ENCODE measurements at places on chromosomes 4 and X.

- no peak for DNase-seq
These were observed 9.9 kb upstream of the SLC25A6 start for GRCh38 chrX:1401611-1402430.

DNA sequence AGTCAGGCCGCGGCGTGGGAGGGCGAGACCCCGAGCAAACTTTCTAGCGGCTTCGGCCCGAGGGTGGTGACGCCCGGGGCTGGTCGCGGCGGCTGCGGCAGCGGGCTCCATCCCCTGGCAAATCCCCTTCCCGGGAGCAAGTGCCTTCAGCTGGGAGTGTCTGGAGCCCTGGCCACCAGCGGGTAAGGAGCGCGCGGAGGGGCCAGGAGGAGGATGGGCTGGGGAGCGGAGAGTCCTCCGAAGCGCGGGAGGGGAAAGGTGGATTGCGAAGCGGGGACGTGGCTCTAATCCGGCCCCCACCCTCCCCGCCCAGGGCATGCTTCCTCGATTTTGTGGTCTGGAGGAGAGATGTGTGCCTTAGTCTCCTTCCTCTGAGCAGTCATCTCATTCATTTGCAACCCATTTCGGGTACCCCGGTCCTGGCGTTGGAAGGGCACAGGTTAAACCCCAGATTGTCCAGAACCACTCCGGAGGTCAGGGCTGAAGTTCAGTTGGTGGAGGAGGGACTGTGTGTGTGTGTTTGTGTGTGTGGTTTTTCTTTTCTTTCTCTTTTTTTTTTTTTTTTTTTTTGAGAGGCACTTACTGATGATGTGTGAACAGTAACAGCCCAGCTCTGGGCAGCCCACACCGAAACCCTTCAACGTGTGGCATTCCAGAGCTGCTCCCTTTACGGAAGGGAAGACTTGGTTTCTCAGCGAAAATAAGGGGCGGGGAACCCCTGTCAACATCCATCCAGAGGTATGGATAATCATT is 516 bp downstream of the SGMS2 start:
- peak; percentile 59 for DNase-seq

- DNase-seq = peak; percentile 56
These were observed 23.8 kb upstream of the PLK4 start for GRCh38 chr4:127856813-127857447.

- DNase-seq = no peak
These were observed 822.2 kb downstream of the RPA4 start for GRCh38 chrX:97705936-97706335.

- DNase-seq = no peak
These were observed 187.6 kb downstream of the DCLK2 start for GRCh38 chr4:150265806-150266205.

GRCh38 chr4:39335566-39335965 is 30.6 kb downstream of the RFC1 start:
- no peak for DNase-seq

GRCh38 chr4:153523164-153523796 is 57.1 kb downstream of the TMEM131L start:
- no peak for DNase-seq

- DNase-seq = no peak
These were observed 21.0 kb downstream of the MSN start for GRCh38 chrX:65688403-65688871.

Data from T47D (cell line).